ENCODE measurements at places on chromosomes 13 and 19. TPM values are rescaled to one million over a fixed set of nuclear protein-coding genes. Genes with fewer than 3 reads are reported as not detected.
A peak's percentile ranks its signal among the peaks of the same experiment; 100 is the strongest.

Gene CEP89
- total RNA-seq = 9.0 TPM

Gene CYP4F3
- 1.6 TPM for total RNA-seq

- H3K4me1 ChIP-seq = peaks cover 39% of the 10 kb centered on the region
- peak overlapping the region; percentile 76 for H3K4me3 ChIP-seq
- peaks cover 15% of the 10 kb centered on the region for H3K36me3 ChIP-seq
These were observed 1.5 kb upstream of the RAB3A start for GRCh38 chr19:18205200-18205892.

GRCh38 chr19:12727745-12728433 is 4.2 kb upstream of the TNPO2 start:
- H3K4me3 ChIP-seq = no peak overlapping the region
- no peak overlapping the region for H3K27ac ChIP-seq
- H3K36me3 ChIP-seq = peaks cover 44% of the 10 kb centered on the region
- no peak for DNase-seq

DNA sequence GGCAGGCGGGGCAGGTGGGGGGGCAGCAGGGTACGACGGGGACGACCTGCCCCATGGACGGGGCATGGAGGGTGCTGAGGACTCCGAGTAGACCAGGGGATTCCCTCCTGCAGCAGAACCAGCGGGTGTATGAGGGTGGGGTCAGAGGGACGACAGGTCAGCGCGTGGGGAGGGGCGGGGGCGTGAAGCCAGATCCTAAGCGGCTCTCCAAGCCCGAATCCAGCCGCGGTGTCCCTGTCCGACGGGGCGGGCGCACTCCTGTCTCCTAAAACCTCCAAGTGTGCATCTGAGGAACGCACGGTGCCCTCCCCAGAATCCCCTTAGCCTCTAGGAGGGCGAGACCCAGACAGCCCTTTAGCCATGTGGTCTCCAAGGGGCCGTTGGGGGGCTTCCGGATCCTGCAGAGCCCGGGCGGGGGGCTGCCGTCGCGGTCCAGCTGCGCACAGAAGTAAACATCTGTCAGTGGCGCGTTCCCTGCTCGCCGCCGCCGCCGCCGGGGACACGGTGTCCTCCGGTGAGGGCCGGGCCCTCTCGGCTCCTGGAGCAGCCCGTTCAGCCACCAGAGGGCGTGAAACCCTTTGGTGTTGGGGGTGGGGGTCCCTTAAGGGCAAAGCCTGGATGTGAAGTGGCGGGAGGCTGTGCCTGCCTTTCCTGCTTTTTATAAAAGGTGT is 730 bp downstream of the NRTN start:
- no peak overlapping the region for H3K27ac ChIP-seq
- H3K4me1 ChIP-seq = peaks cover 32% of the 10 kb centered on the region
- H3K27me3 ChIP-seq = peaks cover 37% of the 10 kb centered on the region
